ENCODE measurements at places on chromosomes 3 and 15.

DNA sequence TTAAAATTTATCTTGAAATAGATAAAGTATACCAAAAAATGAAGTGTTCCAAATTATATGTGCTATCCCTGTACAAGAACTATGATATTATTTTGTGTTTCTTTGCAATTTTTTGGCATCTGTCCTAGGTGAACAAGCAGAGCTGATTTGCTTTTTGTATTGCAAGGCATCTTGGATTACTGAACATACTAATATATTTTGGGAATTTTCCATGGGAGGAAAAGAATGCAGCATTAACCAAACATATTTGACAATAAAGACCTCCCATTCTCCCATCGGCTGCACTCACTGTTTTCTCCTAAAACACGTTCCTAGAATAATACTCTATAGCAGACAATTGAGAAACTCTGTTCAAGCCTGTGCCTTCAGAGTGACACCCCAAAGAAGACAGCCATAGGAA, 265.1 kb upstream of the ALCAM start:
- DNase-seq, result no peak

GRCh38 chr3:184345317-184346144, 8.1 kb downstream of the FAM131A start:
- peak; percentile 66 for DNase-seq

DNA sequence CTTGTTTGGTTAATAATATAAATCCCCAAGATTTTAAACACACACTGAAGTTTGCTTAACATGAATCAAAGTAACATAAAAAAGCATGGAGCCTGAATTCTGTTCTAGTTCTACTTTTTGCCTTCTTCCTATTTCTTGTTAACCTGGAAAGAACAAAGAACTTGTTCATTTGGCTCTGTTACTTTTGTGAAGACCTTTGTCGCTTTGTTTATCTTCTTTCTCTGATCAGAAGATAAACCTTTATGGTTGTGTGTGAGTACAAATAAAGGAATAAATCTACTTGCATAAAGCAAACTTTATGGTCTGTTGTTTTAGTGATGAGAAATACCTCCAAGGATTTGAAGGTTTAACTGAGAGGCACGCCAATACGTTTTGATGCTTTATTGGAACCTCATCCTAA, 210.1 kb upstream of the SATB1 start:
- no peak for DNase-seq

- DNase-seq, result no peak
Observed at GRCh38 chr15:52004806-52005205, 14.2 kb upstream of the MAPK6 start.

DNA sequence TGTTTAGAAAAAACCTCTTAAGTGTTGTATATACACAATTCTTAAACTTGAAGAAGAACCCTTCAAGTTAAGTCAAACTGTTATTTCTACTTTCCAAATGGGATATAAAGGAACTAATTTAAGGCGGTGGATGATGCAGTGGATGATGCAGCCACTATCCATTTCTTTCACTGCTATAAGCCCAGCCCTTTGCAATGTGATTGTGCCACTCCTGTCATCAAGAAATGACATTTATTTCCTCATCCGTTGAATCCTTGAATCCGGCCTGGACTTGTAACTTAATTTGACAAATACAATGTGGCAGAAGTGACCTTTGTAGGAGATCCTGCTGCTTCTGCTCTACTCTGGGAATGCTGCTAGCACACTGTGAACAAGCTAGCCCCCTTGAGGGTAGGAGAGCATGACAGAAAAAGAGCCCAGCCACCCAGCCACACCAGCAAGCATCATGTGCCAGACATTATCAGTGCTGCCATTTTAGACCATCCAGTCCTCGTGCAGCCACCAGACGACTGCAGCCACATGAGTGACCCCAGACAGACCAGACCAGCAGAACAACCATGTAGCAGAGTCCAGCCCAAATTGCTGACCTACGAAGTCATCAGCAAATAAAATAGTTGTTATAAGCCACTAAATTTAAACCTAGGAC, 47.4 kb downstream of the UACA start:
- peak; percentile 72 for DNase-seq

GRCh38 chr15:77578641-77579372, 53.9 kb downstream of the LINGO1 start:
- DNase-seq, result no peak

DNA sequence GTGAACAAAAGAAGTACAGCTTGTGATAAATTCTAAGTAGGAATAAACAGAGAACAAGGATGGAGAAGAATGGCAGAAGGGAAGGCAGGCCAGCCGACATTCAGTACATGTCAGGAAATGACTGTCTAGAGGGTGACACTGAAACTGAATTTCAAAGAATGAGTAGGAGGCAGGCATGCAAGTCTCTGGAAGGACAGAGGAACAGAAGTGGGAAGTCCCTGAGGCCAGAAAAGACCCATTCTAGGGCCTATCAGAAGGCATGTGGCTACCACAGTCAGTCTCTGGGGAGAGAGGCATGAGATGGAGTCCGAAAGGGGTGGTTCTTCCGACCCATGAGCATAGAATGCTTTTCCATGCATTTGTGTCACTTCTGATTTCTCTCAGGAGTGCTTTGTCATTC, 243.5 kb upstream of the UBE2E2 start:
- no peak for DNase-seq

DNA sequence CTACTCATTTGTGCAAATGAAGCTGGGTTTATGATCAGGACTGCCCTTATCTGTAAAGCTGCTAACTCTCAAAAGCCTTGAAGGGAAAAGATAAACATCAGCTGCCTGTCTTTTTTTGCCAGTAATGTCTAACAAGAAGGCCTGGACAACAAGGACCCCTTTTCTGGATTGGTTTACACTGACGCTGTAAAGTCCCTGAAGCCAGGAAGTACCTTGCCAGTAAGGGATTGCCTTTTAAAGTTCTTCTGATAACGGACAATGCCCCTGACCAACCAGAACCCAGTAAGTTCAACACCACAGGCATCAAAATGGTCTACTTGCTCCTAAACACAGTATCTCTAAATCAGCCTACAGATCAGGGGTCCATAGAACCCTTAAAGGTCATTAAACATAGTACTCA, 178.0 kb downstream of the PCCB start:
- no peak for DNase-seq

DNA sequence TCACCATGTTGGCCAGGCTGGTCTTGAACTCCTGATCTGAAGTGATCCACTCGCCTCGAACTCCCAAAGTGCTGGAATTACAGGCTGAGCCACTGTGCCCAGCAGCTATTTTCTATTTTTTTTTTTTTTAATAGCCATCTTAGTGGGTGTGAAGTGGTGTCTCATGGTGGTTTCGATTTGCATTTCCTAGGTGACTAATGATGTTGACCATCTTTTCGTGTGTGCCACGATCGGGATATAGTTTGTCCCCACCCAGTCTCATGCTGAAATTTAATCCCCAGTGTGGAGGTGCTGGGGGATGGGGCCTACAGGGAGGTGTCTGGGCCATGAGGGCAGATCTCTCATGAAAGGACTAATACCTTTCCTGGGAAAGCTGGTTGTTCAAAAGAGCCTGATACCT, 41.8 kb upstream of the MUC13 start:
- no peak for DNase-seq

DNA sequence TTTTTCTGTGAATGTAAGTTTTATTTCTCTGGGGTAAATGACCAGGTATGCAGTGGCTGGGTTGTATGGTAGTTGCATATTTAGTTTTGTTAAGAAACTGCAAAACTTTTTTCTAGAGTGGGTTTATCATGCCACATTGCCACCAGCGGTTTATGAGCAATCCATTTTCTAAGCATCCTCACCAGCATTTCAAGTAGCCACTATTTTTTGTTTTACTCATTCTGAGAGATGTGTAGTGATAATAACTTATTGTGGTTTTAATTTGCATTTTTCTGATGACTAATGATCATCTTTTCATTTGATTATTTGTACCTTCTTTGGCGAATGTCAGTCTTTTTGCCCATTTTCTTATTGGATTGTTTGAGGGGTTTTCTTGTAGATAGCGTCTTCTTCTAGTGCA, 56.2 kb downstream of the SPRED1 start:
- DNase-seq, result no peak

DNA sequence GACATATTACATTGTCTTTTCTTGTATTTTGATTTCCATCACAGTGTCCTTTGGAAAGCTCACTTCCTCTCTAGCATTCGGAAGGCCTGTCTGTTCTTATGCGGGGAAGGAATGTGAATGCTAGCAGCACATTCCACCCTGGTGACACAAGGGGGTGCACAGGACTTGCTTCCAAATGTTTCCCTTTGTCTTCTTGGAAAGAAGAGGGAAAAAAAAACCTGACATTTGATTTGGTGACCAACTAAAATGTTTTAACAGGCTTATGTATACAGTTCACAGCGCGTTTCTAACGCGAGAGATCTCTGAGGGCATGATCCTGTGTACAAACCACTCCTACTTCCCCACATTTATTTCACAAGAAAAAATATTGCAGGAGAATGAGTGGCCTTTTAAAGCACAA, 107.6 kb upstream of the FXR1 start:
- peak; percentile 47 for DNase-seq

GRCh38 chr3:79247725-79248043, 520.1 kb downstream of the ROBO1 start:
- DNase-seq, result peak; percentile 71

DNA sequence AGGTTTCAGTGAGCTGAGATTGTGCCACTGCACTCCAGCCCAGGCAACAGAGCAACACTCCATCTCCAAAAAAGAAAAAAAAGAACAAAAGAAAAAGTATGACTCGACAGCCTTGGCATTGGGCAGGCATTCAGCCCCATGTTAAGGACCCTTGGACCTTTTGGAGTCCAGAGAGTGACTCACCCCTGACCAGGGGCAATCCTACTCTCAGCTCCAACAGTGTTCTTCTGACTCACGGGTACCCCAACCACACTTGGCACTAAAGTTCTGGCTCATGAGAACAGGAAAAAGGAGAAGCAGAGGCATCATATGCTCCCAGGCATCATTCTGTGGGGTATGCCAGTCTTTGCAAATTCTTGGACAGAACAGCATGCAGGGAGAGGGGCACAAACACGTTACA, 252.4 kb upstream of the HES1 start:
- peak; percentile 61 for DNase-seq

- no peak for DNase-seq
Observed at GRCh38 chr3:150762662-150763121, 277 bp downstream of the SIAH2 start.

- peak; percentile 12 for DNase-seq
Observed at GRCh38 chr3:64408770-64409169, 183.5 kb upstream of the PRICKLE2 start.

DNA sequence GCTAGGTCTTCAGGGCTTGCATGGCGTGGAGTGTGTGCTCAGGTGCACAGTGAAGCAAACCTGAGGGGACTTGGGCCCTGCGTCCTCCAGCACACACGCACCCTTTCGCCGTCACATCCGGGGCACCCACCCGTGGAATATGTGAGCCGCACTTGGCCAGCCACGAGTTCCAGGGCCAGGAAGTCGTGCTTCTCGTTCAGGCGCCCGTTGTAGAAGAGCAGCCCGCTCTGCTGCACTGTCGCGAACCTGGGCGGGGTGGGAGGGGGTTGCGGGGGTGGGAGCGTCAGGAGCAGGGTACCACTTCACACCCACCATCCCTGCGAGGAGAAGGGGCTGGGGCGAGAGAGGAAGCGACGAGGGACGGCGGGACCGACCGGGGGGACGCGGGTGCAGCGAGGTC, 7.1 kb downstream of the CELSR3 start:
- DNase-seq, result no peak

DNA sequence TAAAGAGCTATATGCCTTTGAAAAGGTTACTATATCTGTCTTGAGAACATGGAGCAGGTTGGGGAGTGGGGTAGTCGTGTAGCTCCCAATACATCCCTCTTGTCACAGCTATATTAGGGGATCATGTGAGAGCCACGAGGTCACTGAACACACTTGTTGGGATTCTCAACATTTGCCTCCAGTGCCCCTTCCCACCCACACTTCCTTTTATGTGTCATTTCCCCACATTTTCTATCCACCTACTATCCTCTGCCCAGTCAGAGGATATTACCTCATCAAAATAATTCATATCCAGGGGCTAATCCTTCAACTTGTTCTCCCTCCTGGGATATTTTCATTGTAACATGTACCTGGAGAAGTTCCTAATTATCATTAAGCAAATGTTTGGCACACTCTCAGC, 85.0 kb downstream of the CYP19A1 start:
- DNase-seq, result no peak

- DNase-seq, result no peak
Observed at GRCh38 chr3:12983319-12983718, 89.9 kb downstream of the IQSEC1 start.

DNA sequence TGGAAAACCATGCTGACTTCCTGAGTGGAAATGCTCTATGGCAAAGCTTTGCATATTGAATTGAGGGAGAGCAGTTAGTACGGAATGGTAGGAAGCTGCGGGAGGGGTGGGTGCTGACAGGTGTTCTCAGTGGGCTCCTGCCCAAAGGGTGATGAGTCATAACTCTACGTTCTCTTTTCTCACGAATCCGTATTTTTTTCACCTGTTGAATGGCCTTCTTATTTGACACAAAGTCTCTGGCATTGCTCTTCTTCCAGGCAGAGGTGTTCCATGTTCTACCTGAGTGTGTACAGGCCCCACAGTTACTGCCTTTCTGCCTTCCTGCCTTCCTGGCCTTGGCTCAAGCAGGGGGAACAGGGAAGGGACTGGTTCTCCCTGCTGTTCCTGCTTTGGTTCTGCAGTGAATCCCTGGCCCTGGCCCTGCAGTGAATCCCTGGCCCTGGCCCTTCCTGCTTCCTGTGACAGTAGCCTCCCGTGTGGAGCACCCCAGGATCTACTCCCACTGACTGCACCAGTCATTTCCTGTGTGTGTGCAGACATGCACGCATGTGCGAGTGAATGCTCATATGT, 31.9 kb downstream of the TRAK1 start:
- peak; percentile 70 for DNase-seq

DNA sequence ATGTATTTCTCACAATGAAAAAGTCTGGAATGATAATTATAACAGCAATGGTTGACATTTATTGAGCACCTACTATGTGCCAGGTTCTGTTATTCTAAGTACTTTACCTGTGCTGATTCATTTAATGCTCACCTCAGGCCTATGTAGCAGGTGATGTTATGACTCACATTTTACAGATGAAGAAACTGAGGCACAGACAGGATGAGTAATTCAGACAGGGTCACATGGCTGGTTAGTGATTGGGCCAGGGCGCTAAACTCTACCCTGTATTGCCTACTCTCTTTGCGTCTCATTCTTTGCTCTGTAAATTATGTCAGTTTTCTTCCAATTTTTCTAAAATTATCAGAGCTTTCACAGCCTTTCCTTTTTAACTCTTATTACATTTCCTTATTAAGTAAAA, 98.3 kb downstream of the PIK3R4 start:
- DNase-seq, result no peak

DNA sequence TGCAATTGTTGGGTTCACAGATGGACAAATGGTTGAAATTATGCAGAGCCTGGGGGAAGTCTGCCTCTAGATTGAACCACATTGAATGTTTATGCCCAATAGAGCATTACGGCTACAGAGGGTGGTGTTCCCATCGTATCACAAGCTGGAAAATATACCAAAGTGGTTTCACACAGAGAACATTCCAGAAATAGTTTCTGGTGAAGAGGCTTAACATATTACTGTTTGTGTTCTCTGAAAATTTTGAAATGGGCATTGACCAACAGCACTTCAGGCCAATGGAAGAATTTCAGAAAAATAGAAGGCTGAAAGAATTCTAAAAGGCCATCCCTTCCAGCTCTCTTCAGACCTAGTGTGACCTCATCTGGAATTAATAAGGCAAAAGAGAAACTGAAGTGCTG, 203.9 kb downstream of the NEK10 start:
- DNase-seq, result peak; percentile 80

GRCh38 chr3:11522398-11522715, 121.4 kb downstream of the VGLL4 start:
- peak; percentile 42 for DNase-seq
